Naive B cell (primary cell): ENCODE measurements at places on chromosomes 16 and 17. TPM values are rescaled to one million over a fixed set of nuclear protein-coding genes. Genes with fewer than 3 reads are reported as not detected.

- peaks cover 2% of the 10 kb centered on the region for H3K4me1 ChIP-seq
- H3K27me3 ChIP-seq: peaks cover 15% of the 10 kb centered on the region
- DNase-seq: no peak
- H3K36me3 ChIP-seq: no peaks in the 10 kb centered on the region
- no peak overlapping the region for H3K4me3 ChIP-seq
These were observed 127.0 kb upstream of the MON1B start for GRCh38 chr16:77064037-77064436.

CSH2 gene
- not detected for polyA plus RNA-seq

KRT13 gene
- not detected for polyA plus RNA-seq

DNA sequence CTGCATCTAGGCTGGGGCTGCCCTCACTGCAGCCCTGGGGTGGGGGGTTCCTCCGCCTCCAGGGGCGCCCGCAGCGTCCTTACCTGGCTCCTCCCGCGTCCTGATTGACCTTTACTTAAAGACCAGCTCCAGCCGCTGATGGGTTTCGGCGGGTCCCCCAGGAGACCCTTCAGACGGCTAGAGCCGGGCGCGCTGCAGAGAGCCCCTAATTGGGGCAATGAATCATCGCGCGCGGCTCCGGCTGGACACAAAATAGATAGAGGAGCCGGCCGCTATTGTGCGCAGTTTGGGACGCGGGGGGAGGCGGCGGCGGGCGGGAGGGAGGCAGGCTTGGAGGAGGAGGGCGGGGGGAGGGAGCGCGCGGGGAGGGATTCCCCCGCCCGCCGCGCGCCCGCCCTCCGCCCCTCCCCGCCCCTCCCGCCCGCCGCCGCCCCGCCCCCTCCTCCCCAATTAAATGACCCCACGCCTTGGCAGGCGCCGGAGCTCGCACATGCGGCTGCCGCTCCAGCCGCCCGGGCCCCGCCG lies 56.5 kb upstream of the CIBAR2 start:
- peaks cover 33% of the 10 kb centered on the region for H3K27me3 ChIP-seq
- no peaks in the 10 kb centered on the region for H3K36me3 ChIP-seq
- H3K4me3 ChIP-seq: peak overlapping the region; percentile 59
- H3K4me1 ChIP-seq: no peaks in the 10 kb centered on the region
- DNase-seq: no peak
- H3K27ac ChIP-seq: no peak overlapping the region

DNA sequence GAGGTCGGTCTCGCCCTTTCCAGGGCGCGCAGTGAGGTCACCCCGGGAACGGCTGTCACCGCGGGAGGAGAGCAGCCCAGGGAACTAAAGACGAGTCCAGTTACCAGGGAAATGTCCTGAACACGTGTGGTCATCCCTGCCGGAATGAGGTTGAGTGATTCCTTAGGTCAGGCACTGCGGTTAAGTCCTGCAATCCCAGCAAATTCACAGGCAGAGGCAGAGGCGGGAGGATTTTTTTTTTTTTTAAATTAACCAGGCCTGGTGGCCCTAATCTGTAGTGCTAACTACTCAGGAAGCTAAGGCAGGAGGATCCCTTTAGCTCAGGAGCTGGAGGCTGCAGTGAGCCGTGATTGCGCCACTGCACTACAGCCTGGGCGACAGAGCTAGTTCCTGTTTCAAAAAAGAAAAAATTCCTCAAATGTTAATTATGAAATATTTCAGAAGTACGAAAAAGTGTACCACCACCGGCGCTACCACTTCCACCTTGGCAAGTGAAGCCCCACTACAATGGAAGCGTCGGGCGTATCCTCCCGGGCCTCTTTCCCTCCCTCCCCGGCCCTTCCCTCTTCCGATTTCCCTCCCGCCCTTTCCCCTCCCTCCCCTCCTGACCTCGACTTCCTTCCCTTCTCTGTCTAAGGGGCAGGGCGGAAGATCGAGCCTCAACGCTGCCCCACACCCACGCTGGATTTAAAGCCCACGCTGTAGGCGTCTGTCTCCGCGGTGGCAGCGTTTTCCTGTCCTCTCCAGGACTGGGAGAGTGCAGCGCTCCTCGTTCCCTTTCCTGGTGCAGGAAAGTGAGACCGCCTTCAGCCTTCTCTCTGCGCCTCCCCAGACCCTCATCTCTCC lies 27.3 kb downstream of the SLFN11 start:
- peak overlapping the region; percentile 82 for H3K27ac ChIP-seq
- peak overlapping the region; percentile 94 for H3K4me3 ChIP-seq
- peaks cover 35% of the 10 kb centered on the region for H3K4me1 ChIP-seq

C17orf58 gene
- polyA plus RNA-seq: 2.2 TPM

DNA sequence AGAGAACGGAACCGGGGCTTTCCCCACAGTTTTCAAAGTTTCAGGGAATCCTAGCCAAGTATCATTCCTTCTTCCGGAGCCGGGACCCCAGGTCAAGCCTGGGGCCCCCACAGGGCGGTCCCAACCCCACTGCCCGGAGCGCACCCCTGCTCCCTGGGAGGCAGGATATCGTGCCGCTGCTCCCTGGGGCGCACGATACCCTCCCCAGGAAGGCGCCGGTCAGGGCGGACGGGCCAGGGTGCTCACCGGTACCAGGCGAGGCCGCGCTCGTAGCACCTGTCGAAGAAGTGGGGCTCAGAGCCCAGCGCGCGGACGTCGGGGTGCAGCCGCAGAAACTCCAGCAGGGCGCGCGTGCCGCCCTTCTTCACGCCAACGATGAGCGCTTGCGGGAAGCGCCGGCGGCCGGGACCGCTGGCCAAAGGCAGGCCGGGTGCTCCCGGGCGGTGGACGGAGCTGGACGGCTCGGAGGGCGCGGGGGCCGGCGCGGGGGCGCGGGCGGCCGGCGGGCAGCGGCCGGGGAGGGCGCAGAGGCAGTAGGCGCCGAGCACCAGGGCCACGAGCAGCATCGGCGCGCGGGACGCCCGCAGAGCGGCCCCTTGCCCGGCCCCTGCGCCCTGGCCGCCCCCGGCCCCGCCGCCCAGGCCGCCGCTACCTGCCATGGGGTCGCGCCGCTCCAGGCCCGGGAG lies 407 bp downstream of the HS3ST6 start:
- H3K27ac ChIP-seq: no peak overlapping the region
- no peak for DNase-seq
- peaks cover 72% of the 10 kb centered on the region for H3K27me3 ChIP-seq
- peaks cover 8% of the 10 kb centered on the region for H3K4me1 ChIP-seq
- H3K4me3 ChIP-seq: no peak overlapping the region
- H3K36me3 ChIP-seq: no peaks in the 10 kb centered on the region

CNGB1 gene
- not detected for polyA plus RNA-seq

ZNF385C gene
- polyA plus RNA-seq: not detected

GRCh38 chr16:85746460-85747215 lies 4.3 kb downstream of the C16orf74 start:
- H3K4me1 ChIP-seq: peaks cover 40% of the 10 kb centered on the region
- H3K4me3 ChIP-seq: peak overlapping the region; percentile 70
- DNase-seq: no peak
- H3K27ac ChIP-seq: peak overlapping the region; percentile 78

TNFRSF17 gene
- polyA plus RNA-seq: 75.8 TPM

DNA sequence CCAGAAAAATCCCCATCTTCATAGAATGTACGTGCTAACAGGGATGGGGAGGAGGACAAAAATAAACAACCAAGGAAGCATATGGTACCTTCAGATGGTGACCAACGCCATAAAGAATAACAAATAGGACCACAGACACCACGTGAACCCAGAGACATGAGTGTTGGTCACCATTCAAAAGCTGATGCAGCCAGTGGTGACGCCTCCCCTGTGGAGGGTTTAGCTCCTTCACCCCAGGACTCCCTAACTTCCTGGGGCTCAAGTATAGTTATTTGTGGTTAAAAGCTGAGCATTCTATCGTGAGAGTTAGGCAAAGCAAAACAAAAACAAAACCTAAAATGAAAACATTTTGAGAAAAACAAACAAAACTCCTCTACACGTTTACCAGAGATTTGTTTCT lies 184.7 kb downstream of the SOX9 start:
- H3K27ac ChIP-seq: no peak overlapping the region
- no peak overlapping the region for H3K4me3 ChIP-seq
- DNase-seq: no peak
- no peaks in the 10 kb centered on the region for H3K36me3 ChIP-seq

SOCS7 gene
- 0.27 TPM for polyA plus RNA-seq

DNA sequence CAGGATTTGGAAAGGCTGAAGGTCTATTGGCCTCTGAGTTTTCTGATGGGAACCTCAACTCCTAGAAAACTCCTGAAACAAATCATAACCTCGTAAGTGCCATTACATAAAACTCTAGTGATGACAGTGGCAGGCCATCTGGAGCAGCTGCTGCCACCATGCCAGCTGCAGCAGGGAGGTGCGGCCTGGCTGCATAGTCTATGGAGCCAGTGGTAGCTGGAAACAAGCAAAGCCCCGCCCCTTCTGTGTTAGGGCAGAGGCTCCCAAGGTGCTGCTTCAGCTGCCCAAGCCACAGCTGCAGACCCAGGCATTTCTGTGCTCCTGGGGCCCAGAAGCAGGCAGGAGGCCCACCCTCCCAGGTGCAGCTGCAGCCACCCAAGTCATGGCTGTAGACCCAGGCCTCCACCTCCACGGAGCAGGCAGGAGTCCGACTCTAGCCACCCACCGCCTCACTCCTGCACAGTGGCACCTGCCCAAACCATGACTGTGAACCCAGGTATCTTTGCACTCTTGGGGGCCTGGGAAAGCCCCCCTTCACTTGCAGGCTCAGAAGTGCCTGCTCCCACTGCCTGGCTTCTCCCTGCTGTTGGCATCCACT lies 254.1 kb upstream of the KCNJ16 start:
- no peak overlapping the region for H3K27ac ChIP-seq
- H3K4me3 ChIP-seq: no peak overlapping the region
- no peaks in the 10 kb centered on the region for H3K27me3 ChIP-seq
- DNase-seq: no peak
- no peaks in the 10 kb centered on the region for H3K4me1 ChIP-seq
